Spleen (tissue), 13 donors: ENCODE measurements at places on chromosomes 7 and 10. TPM values are rescaled to one million over a fixed set of nuclear protein-coding genes. Genes with fewer than 3 reads are reported as not detected.

SYT15B gene
- 0.36 TPM for polyA plus RNA-seq

AEBP1 gene
- 41.3 TPM for polyA plus RNA-seq

SPOCK2 gene
- 23.6 TPM for polyA plus RNA-seq

CACNB2 gene
- 0.17 TPM for polyA plus RNA-seq

ATG9B gene
- 3.7 TPM for polyA plus RNA-seq

PRRT4 gene
- 0.14 TPM for polyA plus RNA-seq

NEURL1 gene
- 2.9 TPM for polyA plus RNA-seq

P4HA1 gene
- polyA plus RNA-seq: 7.0 TPM

FAM25G gene
- polyA plus RNA-seq: not detected

MBL2 gene
- not detected for polyA plus RNA-seq

TACC2 gene
- 2.4 TPM for polyA plus RNA-seq

ANKRD30A gene
- not detected for polyA plus RNA-seq

TFPI2 gene
- 1.1 TPM for polyA plus RNA-seq

GPR26 gene
- not detected for polyA plus RNA-seq

ITPRID1 gene
- polyA plus RNA-seq: not detected

UTF1 gene
- 0.10 TPM for polyA plus RNA-seq

DMBT1 gene
- 0.02 TPM for polyA plus RNA-seq

METTL27 gene
- polyA plus RNA-seq: 0.59 TPM

TMEM270 gene
- not detected for polyA plus RNA-seq

TMEM273 gene
- 29.3 TPM for polyA plus RNA-seq

COMMD3 gene
- 69.1 TPM for polyA plus RNA-seq

ARHGEF5 gene
- 2.3 TPM for polyA plus RNA-seq

CHCHD1 gene
- 73.1 TPM for polyA plus RNA-seq

FKBP6 gene
- 0.24 TPM for polyA plus RNA-seq

HHEX gene
- 81.1 TPM for polyA plus RNA-seq

CDCA7L gene
- 38.6 TPM for polyA plus RNA-seq

MSMB gene
- not detected for polyA plus RNA-seq

PTN gene
- polyA plus RNA-seq: 4.5 TPM

ANXA8 gene
- polyA plus RNA-seq: 0.18 TPM

FBXL15 gene
- 28.7 TPM for polyA plus RNA-seq

HOXA5 gene
- 2.3 TPM for polyA plus RNA-seq

EFCAB10 gene
- polyA plus RNA-seq: not detected

PRKAR1B gene
- 30.2 TPM for polyA plus RNA-seq

PTPN20 gene
- polyA plus RNA-seq: 0.39 TPM

GPC2 gene
- 4.4 TPM for polyA plus RNA-seq

CHST15 gene
- polyA plus RNA-seq: 6.1 TPM

IGF2BP3 gene
- 2.2 TPM for polyA plus RNA-seq

PAX4 gene
- polyA plus RNA-seq: not detected

CC2D2B gene
- 0.96 TPM for polyA plus RNA-seq

NCF1 gene
- 144 TPM for polyA plus RNA-seq

GNAT3 gene
- not detected for polyA plus RNA-seq

CFAP70 gene
- 3.1 TPM for polyA plus RNA-seq

SPDYE11 gene
- polyA plus RNA-seq: not detected

NKX2-3 gene
- polyA plus RNA-seq: 10.8 TPM

IFIT1B gene
- polyA plus RNA-seq: 0.04 TPM

HTRA1 gene
- 31.4 TPM for polyA plus RNA-seq

CPA4 gene
- polyA plus RNA-seq: 0.20 TPM

TSPAN12 gene
- 8.7 TPM for polyA plus RNA-seq

PLEKHS1 gene
- 0.07 TPM for polyA plus RNA-seq

CPA2 gene
- polyA plus RNA-seq: 0.21 TPM

IFIT2 gene
- 7.0 TPM for polyA plus RNA-seq

HOXA9 gene
- 0.48 TPM for polyA plus RNA-seq

PON3 gene
- polyA plus RNA-seq: 0.61 TPM

SP8 gene
- not detected for polyA plus RNA-seq

SLC18A2 gene
- polyA plus RNA-seq: 0.03 TPM

CPN1 gene
- polyA plus RNA-seq: not detected

KIAA1217 gene
- 2.2 TPM for polyA plus RNA-seq

RBP3 gene
- polyA plus RNA-seq: not detected
